OCI-LY7 (cell line): ENCODE measurements at places on chromosomes 3 and 15. TPM values are rescaled to one million over a fixed set of nuclear protein-coding genes. Genes with fewer than 3 reads are reported as not detected.
A peak's percentile ranks its signal among the peaks of the same experiment; 100 is the strongest.

GRCh38 chr3:46408853-46409252, 1.8 kb downstream of the CCRL2 start:
- no peak for DNase-seq

The GOLGA6B gene
- total RNA-seq: 0.53 TPM in 1 of 2 replicates, not detected in the other

DNA sequence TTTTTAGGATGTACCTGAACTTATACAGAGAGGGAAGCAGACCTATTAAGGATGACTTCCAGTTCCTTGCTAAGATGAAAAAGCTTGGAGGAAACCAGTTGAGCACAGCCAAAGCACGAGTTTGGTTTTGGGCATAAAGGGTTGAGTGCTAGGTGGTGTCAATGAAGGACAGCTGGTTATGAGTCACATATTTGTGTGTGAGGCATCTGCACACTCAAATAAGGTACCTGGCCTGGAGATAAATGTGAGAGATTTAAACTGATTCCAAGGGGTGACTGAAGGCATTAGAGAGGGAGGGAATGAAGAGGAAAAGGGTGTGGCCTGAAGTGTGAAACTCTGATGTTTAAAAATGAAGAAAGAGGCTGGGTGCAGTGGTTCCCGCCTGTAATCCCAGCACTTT, 486.7 kb downstream of the DIPK2A start:
- no peak for DNase-seq

The KATNBL1 gene
- 64.6 and 77.2 TPM in 2 replicates for total RNA-seq

The NLGN1 gene
- total RNA-seq: not detected in 2 replicates

- no peak for DNase-seq
Measured at GRCh38 chr3:72744330-72744729, 103.9 kb downstream of the SHQ1 start.

- DNase-seq: peak; percentile 32
Measured at GRCh38 chr15:38069511-38070011, 135.1 kb downstream of the TMCO5A start.

DNA sequence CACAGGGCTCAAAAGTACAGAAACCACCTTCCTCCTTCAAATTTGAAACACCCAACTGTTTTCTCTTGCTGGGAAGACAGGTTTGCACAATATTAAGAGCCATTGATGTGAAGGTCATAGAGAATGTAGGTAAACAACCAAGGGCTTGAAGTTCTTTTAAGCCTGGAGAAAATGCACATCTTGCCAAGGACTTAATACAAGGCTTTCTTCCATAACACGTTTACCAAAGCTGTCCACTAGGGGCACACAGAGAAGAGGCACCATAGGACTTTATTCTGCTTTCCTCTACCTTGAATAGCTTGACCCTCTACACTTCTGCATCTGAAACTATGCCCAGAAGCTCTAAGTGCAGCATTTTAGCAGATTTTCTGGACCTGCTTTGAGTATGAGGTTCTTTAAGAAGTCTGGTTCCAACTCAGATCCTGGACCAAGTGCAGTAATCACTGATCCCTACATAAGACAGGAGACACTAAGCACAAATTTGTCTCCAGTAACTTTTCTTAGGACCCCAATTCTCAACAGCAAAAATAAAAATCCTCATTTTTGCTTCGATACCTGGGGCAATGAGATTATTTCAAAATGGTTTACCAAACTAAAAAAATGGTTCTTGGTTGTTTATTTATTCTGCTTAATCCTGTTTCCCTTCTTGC, 138.0 kb downstream of the FBN1 start:
- peak; percentile 41 for DNase-seq

The CEP152 gene
- 44.9 and 54.4 TPM in 2 replicates for total RNA-seq

GRCh38 chr3:157128771-157129681, 30.9 kb downstream of the CCNL1 start:
- DNase-seq: no peak

The MUC4 gene
- total RNA-seq: 0.11 and 0.42 TPM in 2 replicates

GRCh38 chr3:189305412-189305811, 133.6 kb downstream of the TPRG1 start:
- no peak for DNase-seq

The TMEM212 gene
- not detected in 2 replicates for total RNA-seq

- DNase-seq: peak; percentile 14
Measured at GRCh38 chr15:55703873-55704301, 39.1 kb downstream of the PRTG start.

The GOLGA8Q gene
- total RNA-seq: not detected in 2 replicates

- no peak for DNase-seq
Measured at GRCh38 chr3:119589102-119589773, 8.4 kb upstream of the PLA1A start.

DNA sequence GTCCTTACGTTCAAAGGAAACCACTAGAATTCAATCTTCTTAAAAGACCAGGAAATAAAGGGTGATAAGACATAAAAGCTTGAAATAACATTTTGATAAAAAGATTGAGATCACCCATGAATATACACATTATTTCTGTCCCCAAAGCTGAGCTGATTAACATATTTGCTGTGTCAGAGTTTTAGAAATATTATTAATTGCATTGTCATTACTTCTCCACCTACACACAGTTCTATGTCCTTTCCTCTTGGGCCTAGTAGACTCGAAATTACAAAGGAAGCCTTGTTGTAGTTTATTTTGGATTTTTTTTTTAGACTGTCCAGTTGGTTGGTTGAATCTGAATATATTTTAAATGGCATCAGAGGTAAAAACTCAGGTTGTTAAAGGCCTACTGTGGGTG, 81.0 kb upstream of the NR2E3 start:
- DNase-seq: no peak
